Activated T-helper 1 cell treated with anti-CD3 and anti-CD28 coated beads, Interleukin-12 subunit alpha, Interleukin-12 subunit beta, Interleukin-2, Interleukin-4 antibody, amounts not matched to agents 30 ng/mL and 10 ng/mL and 1 ng/mL, durations not matched to agents 14 hours and 24 hours and 36 hours (primary cell): ENCODE measurements at places on chromosomes 7 and 10.

DNA sequence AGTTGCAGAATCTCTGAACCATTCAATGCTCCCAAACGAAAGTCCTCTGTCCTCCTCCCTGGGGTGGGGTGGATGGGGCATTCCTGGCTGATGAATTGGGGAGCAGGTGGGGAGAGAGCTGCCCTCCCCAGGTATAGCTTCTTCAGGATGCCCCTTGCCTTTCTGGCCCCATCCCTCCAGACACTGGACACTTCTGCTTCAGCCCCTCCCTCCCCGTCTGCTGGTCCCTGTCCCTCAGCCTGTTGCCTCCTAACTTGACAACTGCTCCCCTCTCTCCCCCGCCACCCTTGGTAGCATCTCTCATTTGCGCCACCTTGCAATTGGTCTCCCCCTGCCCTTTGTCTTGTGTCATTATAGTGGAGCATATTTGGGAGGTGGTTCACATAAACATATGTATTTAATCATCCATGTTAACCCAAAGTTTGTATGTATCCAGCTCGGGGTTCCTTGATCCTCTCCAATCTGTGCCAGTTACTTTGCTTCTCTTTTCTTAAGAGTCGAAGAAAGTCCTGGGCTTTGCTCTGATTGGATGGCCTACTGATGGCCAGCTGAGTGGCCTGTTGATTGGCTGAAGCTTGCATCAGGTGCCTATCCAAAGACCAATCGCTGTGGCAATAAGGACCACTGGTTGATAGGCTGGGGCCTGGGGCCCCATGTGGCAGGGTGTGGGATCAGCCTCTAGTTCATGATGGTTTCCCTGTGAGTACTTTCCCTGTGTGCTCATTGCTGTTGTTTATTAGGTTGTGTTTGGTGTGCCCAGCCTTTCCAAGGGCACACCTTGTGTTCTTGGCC, 4.0 kb upstream of the GCK start:
- no peak for DNase-seq

- DNase-seq = no peak
Observed at GRCh38 chr10:118340486-118340885, 1.6 kb downstream of the FAM204A start.

DNA sequence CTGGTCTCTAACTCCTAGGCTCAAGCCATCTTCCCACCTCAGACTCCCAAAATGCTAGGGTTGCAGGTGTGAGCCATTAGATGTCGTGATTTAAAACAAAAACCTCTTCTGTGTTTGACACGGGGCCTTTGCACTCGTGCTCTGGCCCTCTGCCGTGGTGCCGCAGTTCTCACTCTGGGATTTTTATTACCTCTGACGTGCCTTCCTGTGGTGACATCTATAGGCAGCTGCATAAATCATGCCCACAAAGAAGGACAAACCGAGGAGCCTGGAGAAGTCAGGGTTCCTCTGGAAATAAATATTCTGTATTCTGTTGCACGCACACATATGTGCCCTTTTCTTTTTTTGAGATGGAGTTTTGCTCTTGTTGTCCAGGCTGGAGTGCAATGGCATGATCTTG, 25.9 kb upstream of the OCM start:
- DNase-seq = no peak

- peak; percentile 64 for DNase-seq
Observed at GRCh38 chr10:26697163-26697921, at the start of gene PDSS1. PDSS1 (plus strand) TSS chr10:26697701; CDS start chr10:26697712, 11 bp downstream.

DNA sequence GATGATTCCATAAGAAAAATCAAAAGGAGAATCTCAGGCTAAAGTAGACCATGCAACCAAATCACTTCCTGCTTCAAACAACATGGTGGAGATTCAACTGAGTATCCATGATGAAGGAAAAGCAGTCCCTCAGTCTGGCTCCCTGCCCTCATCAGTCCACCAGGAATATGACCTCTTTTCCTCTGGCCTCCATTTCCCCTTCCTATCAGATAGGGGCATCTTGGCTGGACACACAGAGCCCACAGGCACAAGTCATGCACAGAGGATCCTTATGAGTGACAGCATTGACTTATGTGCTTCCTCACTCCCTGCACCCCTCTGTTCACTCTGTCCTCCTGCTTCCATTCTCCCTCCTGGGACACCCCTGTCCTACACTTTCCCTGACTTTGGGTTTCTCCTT, 16.8 kb downstream of the PIP start:
- no peak for DNase-seq

- no peak for DNase-seq
Observed at GRCh38 chr10:79454259-79454658, 8.8 kb upstream of the ZCCHC24 start.

- no peak for DNase-seq
Observed at GRCh38 chr10:127947211-127947610, 40.3 kb downstream of the PTPRE start.

DNA sequence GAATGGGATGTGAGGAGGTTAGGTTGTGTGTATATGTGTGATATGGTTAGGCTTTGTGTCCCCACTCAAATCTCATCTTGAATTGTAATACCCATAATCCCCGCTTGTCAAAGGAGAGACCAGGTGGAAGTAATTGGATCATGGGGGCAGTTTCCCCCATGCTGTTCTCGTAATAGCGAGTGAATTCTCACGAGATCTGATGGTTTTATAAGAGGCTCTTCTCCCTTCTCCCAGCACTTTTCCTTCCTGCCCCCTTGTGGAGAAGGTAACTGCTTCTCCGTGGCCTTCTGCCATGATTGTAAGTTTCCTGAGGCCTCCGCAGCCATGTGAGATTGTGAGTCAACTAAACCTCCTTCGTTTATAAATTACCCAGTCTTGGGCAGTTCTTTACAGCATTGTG, 47.3 kb downstream of the NPVF start:
- DNase-seq = no peak

DNA sequence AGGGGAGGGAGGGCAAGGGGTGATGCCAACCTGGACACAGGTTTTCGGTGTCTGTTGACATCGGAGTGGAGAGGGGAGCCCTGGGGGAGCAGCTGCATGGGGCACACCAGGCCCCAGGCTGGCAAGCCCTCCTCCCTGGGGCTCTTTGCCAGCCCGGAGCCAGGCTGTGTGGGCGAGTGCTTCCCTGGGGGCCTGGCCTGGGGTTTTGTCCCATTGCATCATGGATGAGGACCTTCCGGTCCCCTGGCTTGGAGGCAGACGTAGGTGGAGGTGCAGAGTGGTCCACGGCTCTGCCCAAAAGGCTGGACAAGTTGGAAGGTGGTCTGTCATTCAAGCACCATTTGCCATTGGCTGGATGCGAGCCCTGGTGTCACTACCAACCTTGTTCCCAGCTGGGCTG, 34.8 kb downstream of the ZMIZ1 start:
- DNase-seq = no peak

DNA sequence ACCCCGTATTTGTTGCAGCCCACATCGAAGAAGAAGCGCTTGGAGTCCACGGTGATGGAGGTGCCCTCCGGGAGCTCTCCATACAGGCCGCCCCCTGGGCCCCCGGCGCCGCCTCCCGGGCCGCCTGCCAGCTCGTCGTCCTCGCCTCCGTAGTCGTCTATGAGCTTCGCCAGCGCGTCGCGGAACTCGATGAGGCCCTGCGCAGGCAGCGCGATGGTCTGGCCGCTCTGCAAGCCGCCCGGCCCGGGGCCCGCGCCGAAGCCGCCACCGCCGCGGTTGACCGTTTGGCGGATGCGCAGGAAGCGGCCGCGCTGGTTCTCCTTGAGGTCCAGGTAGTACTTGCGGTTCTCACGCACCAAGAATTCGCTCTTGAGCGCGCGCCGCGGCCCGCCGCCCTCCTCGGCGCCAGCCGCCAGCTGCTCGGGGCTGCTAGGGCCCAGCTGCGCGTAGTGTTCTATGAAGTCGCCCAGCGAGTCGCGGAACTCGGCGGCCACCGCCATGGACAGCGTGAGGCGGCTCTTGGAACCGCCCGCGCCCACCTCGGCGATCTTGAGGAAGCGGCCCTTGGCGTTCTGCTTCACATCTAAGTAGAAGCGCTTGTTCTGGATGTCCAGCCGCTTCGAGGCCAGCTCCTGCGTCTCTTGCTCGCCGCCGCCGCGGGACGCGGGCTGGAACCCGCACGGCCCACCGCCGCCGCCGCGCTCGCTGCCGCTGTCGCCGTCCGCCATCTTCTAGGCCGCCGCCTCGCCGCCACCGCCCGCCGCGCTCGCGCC, 523 bp downstream of the PURB start:
- peak; percentile 51 for DNase-seq

DNA sequence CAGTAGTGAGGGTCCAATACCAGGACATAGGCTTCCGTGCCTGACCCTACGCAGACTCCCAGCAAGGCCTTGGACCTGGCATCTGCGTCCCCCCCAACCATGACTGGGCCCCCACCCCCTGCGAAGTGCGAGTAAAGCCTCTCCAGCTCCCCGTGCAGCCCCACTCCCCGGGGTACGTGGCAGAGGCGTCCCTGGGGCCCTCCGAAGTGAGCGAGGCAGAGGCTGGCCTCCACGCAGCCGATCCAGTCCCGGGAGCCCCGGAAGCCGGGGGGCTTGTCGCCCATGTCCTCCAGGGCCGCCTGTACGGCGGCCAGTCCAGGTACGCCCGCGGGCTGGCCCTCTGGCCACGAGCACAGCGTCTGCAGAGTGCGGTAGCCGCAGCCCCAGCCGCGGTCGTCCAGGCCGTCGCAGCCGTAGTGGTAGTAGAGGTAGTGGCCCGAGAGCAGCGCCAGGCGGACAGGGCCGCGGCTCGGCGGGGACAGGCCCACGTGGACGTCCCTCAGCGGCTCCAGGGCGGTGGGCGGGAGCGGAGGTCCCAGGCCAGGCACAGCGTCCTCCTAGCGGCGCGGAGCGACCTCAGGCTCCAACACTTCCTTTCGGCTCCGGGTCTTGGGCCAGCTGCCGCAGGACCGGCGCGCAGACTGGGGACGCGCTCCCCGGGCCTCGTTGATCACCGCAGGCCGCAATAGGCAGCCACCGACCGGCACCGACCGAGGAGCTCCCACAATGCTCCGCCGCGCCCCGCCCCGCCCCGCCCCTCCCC, at the start of gene UFSP1:
UFSP1 (minus strand) TSS at position 728 of the 763 bp plus-strand sequence; CDS start at position 284, 444 bp downstream.
- DNase-seq = no peak

DNA sequence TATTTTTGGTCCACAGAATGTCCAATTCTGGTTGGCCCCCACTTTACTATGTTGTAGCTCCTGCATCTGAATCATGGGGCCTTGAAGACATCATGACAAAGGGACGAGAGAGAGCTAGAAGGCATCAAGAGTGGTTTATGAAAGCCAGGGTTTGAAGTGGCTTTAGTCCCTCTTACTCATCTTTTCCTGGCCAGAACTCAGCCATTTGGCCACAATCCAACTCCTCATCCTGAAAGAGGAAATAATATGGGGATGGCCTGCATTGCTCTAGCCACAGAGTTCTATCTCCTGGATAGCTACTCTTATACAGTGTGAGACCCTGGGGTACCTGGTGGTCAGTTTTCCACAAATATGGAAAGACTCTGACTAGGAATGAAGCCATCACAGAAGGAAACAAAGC, 418.9 kb downstream of the XPNPEP1 start:
- no peak for DNase-seq

- no peak for DNase-seq
Observed at GRCh38 chr7:25726170-25726780, 425.7 kb upstream of the NFE2L3 start.

DNA sequence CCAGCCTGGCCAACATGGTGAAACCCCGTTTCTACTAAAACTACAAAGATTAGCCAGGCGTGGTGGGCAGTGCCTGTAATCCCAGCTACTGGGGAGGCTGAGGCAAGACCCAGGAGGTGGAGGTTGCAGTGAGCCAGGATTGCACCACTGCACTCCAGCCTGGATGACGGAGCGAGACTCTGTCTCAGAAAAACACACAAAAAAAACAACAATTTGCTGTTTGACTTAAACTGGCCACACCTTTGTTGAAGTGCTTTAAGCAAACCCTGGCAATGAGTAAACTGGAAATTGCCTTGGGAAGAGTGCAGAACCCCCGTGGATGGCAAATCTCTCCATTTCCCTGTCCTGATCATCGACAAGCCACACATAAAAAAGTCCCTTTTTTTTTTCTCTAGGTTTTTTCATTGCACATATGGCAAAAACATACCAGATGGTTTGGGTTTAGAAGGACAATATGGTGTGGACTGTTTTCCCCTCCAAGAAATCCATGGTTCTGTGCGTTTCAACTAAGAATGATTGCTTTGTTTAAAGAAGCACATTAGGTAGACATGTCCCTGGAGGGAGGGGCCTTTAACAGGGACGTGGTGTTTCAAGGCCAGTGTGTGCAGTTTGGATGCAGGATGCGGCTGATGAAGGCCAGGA, 76.9 kb downstream of the NRP1 start:
- no peak for DNase-seq

DNA sequence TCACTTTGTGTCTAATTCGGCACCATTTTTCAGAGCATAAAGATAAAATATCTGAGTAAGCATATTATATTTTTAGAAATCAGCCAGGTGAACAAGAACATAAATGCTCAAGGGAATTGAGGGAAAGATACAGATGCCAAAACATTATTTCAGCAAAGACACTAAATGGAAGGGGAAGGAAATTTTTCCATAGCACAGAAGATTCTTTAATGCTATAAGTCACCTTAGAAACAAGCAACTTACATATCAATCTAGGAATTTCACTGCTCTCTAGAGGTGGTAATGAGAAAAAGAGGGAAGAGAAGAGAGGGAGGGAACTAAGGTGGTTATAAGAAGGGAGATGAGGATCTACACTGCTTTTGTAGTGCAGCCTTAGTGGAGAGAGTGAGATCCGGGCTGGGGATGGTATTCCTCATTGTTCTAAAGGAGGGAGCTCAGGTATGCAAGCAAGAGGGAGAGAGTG, 20.4 kb downstream of the ZNF365 start:
- DNase-seq = no peak

DNA sequence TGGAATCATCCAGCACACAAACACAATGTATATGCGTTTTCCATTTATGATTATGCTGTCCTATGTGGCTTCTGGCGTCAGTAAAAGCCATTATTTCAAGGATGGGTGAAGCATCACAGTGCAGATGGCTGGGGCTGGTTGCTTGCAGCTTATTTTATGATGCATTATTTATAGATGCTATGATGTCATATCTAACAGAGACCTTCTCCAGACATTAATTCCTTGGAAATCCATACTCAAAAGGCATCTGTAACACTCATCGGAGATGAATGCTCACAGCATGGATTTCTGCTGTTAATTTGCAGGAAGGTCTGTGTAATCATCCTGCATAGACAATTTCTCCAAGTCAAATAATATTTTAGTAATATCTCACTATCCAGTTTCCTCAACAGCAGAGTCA, 7.2 kb downstream of the RGS10 start:
- DNase-seq = no peak
